Large intestine (tissue), 12 donors: ENCODE measurements at places on chromosomes 5 and 9. TPM values are rescaled to one million over a fixed set of nuclear protein-coding genes. Genes with fewer than 3 reads are reported as not detected.

OLFML2A gene
- polyA plus RNA-seq: 11.7 TPM

SPATA31C1 gene
- 0.18 TPM for polyA plus RNA-seq

DMRT3 gene
- polyA plus RNA-seq: not detected

PRLR gene
- polyA plus RNA-seq: 56.0 TPM

PAM gene
- 174 TPM for polyA plus RNA-seq

ABCA1 gene
- 8.6 TPM for polyA plus RNA-seq

EQTN gene
- 0.34 TPM for polyA plus RNA-seq

NR5A1 gene
- 0.09 TPM for polyA plus RNA-seq

PCDHGB1 gene
- 0.52 TPM for polyA plus RNA-seq
